ENCODE measurements at places on chromosomes 12 and 14.

DNA sequence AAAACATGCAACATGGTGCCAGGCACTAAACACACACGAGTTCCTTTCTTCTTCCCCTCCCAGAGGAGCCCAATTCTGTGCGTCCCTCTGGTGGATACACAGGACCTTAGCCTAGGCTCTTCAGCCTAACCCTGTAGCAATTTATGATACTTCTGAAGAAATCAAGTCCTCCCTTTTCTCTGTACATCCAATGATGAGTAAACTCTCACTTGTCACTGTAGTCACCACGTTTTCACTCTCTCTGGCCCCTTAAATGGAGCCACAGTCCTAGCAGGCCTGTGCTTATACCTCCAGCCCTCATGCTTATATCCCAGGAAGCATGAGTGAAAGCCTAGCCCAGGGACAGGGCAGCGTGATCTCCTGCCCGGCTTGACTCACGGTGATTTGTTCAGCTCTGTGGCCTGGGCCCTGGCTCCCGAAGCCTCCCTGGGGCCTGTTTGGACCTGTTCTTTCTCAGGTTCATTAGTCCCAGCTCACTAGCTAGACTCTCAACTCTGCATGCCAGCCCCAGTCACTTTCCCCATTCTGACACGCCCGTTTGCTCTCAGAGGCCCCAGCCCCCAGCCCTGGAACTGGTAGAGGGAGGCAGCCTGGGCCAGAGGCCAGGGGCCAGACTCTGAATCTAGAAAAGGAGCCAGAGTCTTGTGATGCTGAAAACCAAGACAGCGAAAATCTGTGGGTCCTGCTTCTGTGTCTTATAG is 24.1 kb upstream of the PLEKHG3 start:
- DNase-seq: no peak

DNA sequence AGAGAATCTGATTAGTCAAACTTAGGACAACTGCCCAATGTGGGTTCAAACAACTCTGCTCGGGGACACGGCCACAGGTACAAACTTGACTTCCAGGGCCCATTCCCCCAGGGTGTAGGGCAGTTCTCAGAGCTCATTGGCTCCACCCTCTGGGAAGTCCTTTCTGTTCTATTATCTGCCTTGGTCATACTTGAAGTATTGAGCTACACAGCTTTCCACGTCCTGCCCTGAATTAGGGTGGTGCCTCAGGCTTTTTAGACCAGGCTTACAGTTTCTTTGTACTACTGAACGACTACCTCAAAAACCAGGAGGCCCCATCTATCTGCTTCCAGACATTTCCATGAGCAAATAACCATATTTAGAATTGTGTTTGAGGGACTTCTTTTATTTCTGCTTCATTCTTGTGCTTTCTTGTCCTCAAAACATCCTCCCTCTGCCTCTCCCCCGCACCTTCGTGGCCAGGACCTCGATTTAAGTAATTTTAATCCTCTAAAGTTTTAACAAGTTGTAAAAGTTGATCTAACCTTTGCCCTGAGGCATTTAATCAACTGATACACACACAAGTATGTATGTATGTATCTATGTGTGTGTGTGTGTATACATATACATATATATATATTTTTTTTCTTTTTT is 281.7 kb upstream of the AMIGO2 start:
- no peak for DNase-seq

GRCh38 chr12:124516850-124517249 is 50.6 kb downstream of the NCOR2 start:
- DNase-seq: no peak

DNA sequence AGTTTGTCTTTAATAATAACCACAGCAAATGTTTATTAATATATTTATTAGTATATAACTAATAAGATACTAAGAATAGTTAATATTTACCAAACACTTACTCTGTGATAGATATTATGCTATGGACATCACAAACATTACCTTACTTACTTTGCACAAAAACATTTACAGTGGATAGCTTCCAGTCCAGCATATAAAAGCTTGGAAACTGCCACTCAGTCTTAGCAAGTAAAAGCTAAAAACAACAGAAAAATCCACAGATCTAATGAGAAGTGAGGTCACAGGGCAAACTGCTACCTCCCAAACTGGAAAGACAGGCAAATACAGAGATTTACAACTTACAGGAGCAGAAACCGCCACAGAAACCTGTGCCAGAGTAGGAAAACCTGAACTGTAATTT is 99.8 kb downstream of the METTL25 start:
- no peak for DNase-seq

DNA sequence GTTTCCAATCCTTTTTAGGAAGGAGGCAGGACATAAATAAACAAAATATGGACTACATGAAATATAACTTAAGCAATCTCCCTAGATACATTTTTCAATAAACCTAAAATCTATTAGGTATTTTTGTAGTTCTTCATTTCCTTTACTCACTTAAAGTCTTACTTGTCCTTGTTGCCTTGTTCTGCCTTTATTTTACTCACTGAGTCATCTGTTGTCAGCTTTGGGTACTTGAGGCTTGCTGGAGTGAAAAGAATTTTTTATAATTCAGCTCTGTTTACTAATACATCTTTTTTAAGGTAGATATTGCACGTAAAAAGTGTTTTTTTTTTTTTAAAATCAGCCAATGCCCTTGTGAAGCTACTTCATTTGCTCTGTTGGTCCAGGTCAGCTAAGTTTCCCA is 216.2 kb downstream of the PELI2 start:
- DNase-seq: no peak
